ENCODE measurements at places on chromosomes 7 and 10.

DNA sequence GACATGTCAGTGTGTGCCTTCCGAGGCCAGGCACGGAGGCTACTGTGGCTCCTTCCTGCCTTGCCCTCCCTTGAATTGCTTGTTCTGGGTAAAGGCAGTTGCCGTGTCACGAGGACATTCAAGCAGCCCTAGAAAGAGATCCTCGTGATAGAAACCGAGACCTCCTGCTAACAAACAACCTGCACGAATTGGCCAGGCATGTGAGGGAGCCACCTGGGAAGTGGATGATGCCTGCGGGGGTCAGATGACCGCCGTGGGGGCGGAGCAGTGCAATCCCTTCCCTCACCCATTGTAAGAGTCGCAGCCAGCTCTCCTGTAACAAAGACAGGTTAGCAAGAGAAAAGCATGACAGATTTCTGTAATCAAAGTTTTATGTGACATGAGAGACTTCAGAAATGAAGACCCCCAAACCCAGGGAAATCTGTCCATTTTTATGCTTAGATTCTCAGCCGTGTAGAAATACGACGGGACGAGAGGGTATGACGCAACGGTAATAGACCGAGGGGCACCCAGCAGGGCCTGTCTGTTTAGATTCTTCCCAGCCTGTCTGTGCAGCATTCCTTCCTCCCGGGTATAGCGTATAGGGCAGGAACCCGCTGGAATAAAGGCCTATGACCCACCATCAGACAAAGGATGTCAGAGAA is 241.7 kb downstream of the GATA3 start:
- DNase-seq, result peak; percentile 73

DNA sequence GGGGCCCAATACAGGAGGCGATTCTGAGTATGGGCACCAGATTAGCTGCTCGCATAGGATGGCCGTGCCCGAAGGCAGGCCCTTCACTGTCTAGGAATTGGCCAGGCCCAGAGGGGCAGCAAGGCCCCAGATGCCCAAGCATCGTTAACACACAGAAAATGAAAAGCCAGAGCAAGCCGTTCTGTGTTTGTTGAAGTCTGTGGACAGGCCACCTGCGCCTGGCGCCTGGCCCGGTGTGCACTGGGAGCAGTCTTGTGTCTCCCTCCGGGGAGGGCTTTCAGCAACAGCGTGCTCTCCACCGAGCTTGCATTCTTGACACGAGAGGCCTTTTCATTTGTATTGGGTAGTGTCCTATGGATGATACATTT is 34.5 kb upstream of the TTYH3 start:
- DNase-seq, result no peak

- no peak for DNase-seq
Observed at GRCh38 chr10:3516234-3516922, 268.6 kb downstream of the KLF6 start.

DNA sequence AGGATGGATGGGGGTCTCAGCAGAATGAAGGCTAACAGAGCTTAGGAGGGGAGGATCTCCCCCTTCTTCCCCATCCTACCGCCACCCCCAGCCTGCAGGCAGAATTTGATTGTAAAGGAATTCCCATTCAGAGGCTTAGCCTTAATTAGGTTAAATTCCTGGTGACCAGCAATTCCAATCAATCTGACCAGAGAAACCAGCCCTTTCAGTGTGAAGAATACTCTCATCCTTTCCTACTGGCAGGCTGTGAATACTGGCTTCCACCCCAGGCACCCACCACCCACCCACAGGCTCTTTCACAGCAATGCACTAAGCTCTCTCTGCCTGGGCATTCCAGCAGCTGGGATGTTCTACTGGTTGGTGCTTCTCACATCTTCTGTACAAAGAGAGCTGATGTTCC is 137.9 kb upstream of the LYZL1 start:
- DNase-seq, result no peak

DNA sequence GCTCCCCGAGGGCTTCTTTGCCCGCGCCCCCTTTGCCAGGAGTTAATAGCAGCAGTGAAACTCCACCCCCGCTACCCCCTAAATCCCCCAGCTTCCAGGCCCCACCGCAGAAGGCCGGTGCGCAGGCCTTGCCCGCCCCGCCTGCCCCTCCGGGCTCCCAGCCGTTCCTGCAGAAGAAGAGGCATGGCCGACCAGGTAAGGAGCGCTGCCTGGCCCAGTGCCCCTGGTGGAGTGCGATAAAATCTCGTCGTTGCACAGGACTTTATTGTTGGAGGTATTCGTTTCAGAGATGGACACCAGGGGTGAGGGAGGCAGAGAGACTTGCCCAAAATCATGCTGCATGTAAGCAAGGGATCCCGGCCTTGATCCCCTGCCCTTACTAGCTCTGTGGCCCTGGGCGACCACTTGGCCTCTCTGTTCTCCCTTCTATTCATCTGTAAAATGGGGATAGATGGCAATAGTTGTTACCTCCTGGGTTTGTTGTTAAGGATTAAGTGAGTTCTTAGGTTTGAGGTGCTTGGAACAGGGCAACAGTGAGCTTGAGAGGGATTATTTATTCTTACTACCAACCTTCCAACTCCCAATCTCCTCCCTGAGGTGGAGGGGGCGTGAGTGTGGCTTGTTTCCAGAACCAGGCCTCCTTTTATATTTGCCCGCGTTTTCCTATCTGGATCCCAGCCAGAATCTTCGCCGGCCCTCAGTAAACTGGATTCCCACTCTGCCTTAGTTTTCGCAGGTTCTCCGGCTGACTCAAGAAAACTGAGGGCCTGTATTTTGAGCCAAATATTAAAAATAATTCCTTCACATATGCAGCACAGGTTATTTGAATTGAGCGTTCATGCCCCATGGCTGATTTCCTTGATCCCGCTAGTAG is 78.3 kb downstream of the WIPF3 start:
- DNase-seq, result peak; percentile 62
